Brain microvascular endothelial cell (primary cell): ENCODE measurements at places on chromosomes 2 and 18.

GRCh38 chr2:69998761-69999160, 37.3 kb upstream of the ASPRV1 start:
- no peak for DNase-seq

GRCh38 chr18:63025251-63026090, 294.1 kb downstream of the BCL2 start:
- no peak for DNase-seq

DNA sequence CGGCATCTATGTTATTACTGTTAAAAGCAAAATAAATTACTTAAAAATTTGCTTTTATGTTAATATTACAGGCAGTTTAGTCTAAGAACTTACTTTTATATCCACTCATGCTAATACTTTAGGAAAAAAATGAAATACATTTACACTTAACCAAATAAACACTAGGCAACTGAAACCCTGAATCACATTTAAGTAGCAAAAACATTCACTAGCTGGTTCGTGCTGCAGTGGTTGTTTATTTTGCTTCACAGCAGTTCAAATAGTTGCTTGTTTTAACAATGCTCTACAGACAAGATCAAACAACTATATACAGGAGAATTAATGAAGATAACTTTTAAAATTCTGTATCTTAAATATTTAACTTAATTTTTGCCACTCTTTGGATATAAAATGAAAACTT, 60.8 kb downstream of the ABCG8 start:
- DNase-seq, result no peak

- DNase-seq, result peak; percentile 87
These were observed 510.5 kb upstream of the TNP1 start for GRCh38 chr2:217370391-217370790.

- no peak for DNase-seq
These were observed 8.8 kb downstream of the ODC1 start for GRCh38 chr2:10439185-10439879.

GRCh38 chr2:9153643-9153980, 53.0 kb upstream of the ASAP2 start:
- no peak for DNase-seq

DNA sequence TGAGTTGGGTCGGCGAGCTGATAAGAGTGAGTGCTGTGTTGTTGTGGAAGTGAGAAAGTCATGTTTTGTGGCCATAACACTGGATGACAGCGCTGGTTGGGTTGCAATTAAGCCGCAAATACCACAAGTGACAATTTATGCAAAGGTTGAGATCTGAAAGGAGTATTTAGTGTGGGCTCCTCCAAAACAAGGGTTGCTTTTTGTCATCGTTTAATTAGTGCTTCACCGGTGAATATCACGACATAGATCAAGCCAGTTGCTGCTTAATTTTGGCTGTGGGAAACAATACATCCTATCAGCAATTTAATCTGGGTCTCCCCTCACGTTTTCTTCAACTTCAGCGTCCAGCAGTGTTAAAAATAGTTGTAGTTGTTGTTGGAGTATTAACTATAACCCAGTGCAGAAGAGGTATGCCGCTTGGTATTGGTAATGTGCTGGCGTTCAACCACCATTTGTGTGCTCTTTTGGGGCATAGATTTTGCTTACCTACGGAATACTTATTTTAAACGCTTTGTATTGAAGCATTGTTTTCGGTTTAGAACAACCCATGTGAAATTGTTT, 662 bp downstream of the ACVR2A start:
- DNase-seq, result peak; percentile 10

DNA sequence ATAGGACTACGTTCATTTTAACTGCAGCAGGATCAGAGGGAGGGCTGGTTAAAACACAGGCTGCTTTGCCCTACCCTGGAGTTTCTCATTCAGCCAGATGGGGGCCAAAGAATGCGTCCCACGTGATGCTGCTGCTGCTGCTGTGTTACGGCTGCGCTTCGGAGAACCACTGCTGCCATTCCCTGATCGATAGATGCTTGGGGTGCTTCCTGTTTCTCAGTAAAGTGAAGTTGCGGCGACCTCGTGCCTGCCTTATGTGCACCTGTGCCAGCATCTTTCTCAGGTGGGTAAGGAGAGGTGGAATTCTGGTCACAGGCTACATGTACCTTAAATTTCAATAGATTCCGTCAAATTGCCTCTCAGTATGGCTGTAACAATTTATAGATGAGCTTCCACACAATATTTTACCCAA, 24.7 kb upstream of the TOGARAM2 start:
- peak; percentile 53 for DNase-seq

DNA sequence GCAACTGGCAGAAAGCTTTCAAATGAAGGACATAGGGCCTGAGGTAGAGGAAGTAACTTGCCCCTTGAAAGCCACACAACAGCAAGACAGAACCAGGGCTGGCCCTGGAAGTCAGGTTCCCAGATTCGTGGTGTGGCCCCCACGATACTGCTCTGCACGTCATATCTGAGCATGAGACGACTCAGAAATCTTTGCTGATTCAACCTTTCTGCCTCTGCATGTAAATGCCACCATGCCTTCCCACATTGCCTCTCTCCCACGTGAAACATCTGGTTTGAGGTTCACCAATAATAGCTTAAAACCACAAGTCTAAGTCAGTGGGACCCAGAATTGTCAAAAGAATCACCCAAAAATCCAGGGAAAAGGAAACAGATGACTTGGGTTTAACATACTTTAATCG, 214.0 kb upstream of the TRIB2 start:
- no peak for DNase-seq

- DNase-seq, result no peak
These were observed 732.9 kb upstream of the VRK2 start for GRCh38 chr2:57313678-57314077.

GRCh38 chr2:142714600-142714999, 162.9 kb upstream of the KYNU start:
- no peak for DNase-seq

DNA sequence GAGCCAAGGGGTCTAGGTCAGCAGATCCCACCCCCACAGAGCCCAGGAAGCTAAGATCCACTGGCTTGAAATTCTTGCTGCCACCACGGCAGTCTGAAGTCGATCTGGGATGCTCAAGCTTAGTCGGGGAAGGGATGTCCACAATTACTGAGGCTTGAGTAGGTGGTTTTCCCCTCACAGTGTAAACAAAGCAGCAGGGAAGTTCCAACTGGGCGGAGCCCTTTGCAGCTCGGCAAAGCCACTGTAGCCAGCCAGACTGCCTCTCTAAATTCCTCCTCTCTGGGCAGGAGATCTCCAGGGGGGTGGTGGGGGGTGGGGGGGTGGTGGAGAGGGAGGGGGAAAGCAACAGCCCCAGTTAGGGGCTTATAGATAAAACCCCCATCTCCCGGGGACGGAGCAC, 419.5 kb downstream of the NUP35 start:
- peak; percentile 3 for DNase-seq

- no peak for DNase-seq
These were observed 281.5 kb downstream of the NEDD4L start for GRCh38 chr18:58325494-58325893.

DNA sequence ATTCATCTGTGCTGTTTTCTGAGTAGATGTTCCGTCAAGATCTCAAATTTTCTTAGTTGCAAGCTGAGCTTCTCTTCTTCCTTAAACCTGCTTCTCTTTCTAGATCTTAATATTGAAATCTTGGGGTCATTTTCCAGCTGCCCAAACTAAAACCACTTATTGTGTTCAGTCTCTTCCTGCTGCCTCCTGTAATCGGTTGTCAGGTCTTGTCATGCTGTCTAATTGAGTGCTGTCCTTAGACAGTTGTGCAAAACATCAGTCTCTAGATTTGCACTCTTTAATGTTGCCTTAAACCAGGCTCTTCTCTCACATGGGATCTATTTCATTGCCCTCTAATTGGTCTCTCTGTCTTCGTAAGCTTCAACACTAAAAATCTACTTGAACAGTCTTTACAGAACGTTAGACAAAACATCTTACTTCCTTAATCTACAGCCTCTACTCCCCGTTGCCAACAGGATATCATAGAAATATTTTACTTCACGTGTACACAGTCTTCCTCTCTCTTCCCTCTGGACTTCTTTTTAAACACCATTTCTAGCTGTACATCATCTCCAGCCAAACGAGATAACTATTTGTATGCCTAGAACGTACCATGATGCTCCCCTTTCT, 34.9 kb downstream of the GPD2 start:
- no peak for DNase-seq

- DNase-seq, result no peak
These were observed 121.3 kb downstream of the GREB1L start for GRCh38 chr18:21363348-21363747.

- DNase-seq, result no peak
These were observed 114.9 kb upstream of the NT5C1B start for GRCh38 chr2:18704276-18704675.

DNA sequence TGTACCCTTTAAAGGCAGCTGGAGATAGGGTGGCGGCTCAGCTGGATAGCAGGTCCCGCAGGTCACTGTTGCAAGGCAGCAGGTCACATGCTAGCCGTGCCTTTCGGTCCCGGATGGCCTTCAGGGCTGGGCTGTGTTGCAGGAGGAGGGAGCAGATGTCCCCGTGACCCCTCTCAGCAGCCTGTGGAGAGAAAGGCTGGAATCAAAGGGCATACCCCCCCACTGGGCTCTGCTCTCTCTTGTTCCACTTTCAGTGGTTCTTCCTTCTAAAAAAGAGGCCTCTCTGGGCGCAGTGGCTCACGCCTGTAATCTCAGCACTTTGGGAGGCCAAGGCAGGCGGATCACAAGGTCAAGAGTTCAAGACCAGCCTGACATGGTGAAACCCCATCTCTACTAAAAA, 4.4 kb upstream of the ANKRD23 start:
- no peak for DNase-seq

GRCh38 chr18:2411381-2411960, 159.8 kb downstream of the METTL4 start:
- DNase-seq, result peak; percentile 34

GRCh38 chr18:42326752-42327151, 371.7 kb downstream of the PIK3C3 start:
- DNase-seq, result no peak

DNA sequence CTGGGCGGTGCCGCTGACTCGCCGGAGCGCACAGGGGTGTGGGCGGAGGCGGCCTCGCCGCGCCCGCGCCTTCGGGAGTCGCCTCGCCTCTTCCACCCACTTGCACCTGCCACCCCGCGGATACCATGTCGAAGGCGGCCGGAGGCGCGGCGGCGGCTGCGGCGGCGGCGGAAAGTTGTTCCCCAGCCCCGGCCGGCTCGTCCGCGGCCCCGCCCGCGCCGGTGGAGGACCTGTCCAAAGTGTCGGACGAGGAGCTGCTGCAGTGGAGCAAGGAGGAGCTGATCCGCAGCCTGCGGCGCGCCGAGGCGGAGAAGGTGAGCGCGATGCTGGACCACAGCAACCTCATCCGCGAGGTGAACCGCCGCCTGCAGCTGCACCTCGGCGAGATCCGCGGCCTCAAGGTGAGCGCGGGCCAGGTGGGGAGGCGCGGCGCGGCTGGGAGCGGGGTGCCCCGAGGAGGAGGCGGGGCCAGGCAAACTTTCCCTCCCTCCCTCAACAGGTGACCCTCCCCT, 766 bp downstream of the CCDC85A start:
- no peak for DNase-seq

- no peak for DNase-seq
These were observed 125.7 kb upstream of the LMAN1 start for GRCh38 chr18:59484561-59485328.

- DNase-seq, result no peak
These were observed 83.2 kb upstream of the GALNT5 start for GRCh38 chr2:157174321-157174720.

DNA sequence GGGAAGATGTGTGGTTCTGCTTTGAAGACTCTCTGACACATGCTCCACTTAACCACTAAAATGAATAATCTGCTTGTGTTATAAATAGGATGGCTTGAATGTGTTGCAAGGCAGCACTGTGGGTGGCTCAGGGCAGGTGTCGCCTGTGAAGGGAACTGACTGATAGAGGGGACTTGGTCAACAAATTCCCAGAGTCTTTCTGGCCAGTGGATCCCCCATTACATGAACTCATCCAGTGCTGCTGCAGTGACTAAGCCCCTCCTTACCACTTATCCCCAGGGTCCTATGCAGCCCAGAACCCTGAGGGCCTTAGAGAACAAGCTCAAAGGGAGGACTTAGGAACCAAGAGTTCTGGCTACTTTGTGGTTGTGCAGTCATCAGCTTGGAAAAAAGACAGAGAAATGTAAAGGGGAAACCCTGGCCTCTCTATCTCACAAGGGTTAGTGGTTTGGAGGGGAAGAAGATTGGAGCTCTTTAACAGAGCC, 226.2 kb upstream of the TNP1 start:
- DNase-seq, result peak; percentile 42

DNA sequence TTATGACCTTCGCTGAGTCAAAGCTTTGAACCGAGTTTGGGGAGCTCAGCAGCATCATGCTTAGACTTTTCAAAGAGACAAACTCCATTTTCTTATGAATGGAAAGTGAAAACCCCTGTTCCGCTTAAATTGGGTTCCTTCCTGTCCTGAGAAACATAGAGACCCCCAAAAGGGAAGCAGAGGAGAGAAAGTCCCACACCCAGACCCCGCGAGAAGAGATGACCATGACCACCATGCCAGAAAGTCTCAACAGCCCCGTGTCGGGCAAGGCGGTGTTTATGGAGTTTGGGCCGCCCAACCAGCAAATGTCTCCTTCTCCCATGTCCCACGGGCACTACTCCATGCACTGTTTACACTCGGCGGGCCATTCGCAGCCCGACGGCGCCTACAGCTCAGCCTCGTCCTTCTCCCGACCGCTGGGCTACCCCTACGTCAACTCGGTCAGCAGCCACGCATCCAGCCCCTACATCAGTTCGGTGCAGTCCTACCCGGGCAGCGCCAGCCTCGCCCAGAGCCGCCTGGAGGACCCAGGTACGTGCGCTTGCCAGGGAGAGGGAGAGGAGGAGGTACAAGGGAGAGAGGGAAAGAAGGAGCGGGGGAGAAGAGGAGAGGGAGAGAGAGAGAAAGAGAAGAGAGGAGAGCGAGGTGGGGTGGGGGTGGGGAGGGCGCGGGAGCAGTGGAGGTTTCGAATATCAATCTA, at the start of gene DLX1:
Gene DLX1, plus strand, starts transcription at position 48 of the 700 bp plus-strand sequence. Its CDS starts 171 bp downstream, at position 219.
- no peak for DNase-seq

DNA sequence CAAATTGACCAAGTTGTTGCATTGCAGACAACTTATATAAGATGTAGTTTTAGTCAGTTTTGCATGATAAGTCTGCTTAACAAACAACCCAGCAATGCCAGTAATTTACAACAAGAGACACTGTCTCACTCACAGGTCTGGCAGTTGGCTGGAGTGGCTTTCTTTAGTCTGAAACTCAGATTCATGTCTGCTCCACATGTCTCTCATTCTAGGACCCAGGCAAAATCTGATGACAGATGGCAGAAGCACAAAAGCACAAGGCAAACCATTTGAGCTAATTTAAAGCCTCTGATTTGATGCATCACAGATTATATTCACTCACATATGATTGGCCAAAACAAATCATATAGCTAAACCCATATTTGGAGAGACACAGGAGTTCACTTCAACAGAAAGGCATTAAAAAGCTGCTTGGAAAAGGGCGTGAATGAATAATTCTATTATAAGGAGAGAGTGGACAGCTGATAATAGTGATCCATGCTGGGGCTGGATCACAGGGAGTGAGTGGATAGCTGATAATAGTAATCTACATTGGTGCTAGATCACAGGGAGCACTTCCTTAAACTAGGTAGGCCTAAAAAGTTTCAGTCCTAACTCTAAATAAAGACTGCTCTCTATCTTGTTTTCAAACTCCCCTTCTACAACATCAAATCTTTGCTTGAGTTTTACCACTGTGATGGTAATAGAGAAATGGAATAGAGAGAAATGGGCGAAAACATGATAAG, 593.2 kb upstream of the ZNF804A start:
- peak; percentile 61 for DNase-seq

- DNase-seq, result no peak
These were observed 242.9 kb upstream of the ID2 start for GRCh38 chr2:8438996-8439395.
